ENCODE measurements at places on chromosomes 16 and 17.

GRCh38 chr16:745739-746138, 4.9 kb upstream of the CIAO3 start:
- DNase-seq, result no peak

GRCh38 chr17:15303851-15304250, 37.5 kb downstream of the TEKT3 start:
- DNase-seq, result no peak

GRCh38 chr16:81077076-81077940, at the start of gene C16orf46:
TSS of gene C16orf46 (minus strand) at chr16:81077238. CDS start at chr16:81063955, 13,283 bp downstream.
- peak; percentile 93 for DNase-seq

DNA sequence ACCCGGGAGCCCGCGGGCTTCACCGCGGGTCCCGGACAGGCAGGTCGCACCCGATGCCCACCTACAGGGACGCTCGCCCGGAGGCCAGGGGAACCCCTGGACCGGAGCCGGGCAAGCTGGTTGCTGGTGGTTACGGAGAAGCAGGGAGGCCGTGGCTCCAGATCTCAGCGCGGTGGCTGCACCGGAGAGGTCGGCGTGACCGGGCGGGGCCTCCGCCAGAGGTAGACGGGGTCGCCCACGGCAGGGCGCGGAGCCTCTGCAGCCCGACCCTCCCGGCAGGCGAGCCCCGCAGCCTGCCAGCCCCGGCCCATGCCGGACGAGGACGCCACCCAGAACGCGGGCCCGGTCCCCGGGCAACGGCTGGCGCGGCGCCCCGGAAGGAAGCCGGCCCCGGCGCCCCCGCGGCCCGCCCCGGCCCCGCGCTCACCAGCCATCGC, 341 bp downstream of the PCYT2 start:
- DNase-seq, result no peak

GRCh38 chr17:33352526-33352925, 59.4 kb upstream of the ASIC2 start:
- DNase-seq, result no peak

DNA sequence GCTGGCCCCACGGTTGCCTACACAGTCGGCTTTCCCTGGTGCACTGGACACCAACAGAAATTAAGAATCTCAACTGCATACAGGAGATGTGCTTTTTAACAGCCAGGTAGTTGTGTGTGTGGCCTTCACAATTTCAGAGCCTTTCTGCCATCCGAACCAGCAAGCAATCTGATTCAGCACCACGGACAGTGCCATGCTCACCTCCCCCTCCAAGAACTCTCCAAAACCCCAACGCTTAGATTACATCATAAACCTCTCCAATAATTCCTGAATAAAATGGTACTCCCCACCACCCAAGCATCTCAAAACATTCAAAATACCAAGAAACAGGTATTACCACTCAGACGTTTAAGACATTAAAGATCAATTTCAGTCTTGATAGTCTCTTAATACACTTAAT, 31.8 kb downstream of the USP7 start:
- DNase-seq, result no peak

- no peak for DNase-seq
These were observed 73.7 kb downstream of the ITFG1 start for GRCh38 chr16:47387026-47387734.

DNA sequence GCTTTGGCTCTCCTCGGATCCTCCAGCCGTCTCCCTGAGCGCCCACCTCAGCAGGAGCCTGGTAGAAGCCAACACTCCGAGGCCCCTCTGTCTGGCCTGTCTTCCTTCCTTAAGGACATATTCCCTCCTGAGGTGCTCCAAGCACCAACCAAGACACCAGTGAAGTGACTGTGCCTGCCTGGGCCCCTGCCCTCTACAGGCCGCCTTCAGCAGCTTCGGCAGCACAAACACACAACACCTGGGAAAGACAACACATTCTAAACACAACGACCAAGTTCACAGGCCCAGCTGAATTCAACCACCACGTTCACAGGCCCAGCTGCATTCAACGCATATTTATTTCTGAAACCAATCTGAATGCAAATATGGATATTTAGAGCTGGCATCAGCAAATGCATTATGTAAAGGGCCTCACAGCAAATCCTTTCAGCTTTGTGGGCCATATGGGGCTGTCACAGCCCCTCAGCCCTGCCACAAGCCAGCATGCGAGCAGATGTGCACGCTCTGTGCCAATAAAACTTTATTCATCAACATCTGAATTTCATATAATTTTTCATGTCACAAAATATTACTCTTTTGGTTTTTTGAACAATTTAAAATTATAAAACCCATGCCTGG, 12.2 kb downstream of the GALNS start:
- no peak for DNase-seq

DNA sequence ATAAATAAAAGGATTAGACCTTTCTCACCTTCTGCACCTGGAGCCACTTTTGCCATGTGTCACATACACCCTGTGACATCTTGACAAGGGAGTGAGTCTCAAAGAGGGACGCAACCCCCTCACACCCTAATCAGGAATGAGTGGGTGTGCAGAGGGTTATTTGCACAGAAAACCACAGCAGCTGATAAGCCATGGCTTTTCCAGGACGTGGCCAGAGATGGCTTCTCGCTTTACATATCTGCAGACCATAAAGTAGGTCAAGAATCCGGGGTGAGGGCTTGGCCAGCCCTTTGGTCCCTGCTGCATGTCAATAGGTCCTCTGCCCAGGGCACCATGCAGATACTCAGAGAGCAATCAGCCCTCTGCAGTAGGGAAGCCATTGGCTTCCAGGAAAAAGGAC, 2.4 kb upstream of the CD300LF start:
- no peak for DNase-seq

DNA sequence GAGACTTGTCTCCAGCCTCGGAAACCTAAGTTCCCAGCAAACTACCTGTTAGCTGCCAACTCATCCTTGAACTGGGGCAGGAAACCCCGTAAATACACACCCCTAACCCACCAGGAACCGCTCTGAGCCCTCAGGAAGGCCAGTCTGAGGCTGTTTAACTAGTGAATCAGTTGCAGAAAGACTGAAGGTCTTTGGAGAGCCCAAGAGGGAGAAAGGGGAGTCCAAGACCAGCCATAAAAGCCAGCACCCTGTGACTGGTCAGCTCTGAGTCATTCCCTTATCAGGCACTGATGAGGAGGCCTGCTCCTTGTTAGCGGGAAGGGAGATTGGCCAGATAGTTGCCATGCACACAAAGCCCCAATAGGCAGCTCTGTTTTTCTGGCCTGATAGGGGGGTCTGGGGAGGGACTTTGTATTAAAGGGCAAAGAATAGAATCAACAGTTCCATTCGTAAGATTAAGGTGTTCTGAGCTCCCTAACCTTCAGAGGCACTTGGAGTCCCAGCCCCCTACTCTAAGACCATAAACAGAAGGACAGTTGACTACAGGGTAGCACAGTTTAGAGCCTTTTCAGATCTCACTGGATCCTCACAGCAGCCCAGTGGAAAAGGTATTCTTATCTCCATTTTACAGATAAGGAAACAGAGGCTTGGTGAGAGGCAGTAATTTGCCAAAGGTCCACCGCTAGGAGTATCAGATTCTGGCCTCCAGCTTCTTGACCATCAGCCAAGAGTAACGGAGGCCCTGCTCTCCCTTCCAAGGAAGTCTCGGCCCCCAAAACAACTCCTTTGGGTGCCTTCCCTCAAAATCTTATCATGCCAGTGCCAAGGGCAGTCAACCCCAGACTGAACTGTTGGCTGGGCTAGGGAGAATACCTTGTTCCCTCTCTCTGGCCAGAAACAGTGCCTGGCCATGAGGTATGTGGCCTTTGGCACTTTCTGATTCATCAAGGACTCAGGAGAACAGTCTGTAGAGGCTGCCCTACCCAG, 2.2 kb upstream of the KRT19 start:
- no peak for DNase-seq

GRCh38 chr16:72889616-72890582, 158.0 kb downstream of the ZFHX3 start:
- DNase-seq, result no peak

GRCh38 chr16:54411544-54411943, 125.0 kb upstream of the IRX3 start:
- DNase-seq, result no peak

GRCh38 chr17:39213852-39214251, 11.9 kb downstream of the STAC2 start:
- no peak for DNase-seq

DNA sequence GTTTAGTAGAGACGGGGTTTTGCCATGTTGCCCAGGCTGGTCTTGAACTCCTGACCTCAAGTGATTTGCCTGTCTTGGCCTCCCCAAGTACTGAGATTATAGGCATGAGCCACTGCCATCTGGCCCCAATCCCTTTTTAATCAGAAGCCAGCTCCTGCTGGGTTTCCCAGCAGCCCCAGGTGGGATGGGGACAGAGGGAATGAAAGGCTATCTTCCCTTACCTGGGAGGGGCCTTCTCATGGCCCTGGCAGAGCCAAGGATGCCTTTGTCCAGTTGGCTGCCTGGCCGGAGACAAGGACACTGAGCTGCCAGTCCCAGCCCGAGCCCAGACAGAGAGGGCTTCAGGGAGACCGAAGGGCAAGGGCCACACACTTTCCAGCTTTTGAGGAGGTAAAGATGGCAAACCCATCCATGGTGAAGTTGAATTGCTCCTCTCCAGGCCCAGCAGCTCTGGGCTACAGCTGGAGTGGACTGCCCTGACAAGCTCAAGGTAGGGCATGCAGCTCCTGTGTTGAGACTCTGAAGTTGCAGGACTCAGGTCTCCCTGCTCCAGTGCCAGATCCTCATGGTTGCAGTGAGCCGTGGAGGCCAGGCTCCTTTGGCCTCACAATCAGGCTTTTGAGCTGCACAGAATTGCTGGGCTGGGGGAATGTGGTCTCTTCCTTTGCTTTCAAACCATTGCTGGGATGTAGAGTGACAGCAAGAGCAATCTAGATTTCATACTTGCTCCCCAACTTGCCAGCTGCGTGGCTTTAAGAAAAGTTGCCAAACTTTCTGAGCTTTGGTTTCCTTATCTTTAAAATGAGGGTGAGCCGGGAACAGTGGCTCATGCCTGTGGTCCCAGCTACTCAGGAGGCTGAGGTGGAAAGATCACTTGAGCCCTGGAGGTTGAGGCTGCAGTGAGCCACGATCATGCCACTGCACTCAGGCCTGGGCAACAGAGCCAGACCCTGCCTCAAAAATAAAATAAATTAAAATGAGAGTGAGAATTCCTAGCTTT, 44.5 kb upstream of the IL34 start:
- no peak for DNase-seq

- no peak for DNase-seq
These were observed 13.2 kb downstream of the IGFBP4 start for GRCh38 chr17:40456396-40456951.

GRCh38 chr17:55420067-55420775, 1.4 kb downstream of the MMD start:
- DNase-seq, result no peak

DNA sequence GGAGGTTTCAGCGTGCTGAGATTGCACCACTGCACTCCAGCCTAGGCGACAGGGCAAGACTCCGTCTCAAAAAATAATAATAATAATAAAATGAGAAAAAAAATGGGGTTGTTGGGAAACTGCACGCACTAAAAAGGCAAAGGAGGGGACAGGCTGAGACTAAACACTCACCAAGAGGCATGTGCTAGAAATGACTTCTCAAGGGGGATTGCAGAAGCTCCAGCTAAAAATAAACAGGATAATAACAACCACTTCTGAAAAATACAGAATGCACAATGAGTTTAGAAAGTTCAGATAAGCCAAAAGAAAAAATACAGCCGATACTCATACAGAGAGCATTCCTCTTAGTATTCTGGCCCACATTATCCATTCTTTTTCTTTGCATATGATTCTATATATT, 15.1 kb upstream of the TIMP2 start:
- no peak for DNase-seq

DNA sequence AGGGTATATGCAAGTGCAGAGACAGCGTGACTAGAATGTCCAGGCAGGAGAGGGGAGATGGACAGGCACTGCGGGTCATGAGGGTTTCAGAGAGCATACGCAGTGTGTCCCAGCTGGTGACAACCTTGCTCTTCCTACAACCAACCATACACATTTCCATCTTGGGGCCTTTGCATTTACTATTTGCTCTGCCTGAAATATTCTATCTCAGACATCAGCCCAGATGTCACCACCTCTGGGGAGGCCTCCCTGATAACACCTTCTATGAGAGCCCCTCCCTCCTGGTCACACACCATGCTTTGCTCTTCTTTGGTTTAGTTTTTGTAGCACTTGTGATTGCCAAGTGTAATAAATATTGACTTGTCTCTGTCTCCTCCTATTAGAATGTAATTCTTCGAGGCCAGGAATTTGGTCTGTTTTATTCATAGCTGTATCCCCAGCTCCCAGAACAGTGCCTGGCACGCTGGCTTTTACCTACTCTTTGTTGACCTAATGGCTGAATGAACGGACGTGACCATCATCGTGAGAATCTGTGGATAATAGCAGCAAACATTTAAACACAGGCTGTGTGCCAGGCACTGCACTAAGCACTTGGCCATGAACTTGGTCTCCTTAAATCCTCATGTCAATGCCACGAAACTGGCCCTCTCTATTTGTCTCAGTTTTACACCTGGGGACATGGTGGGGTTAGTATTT, 51.9 kb downstream of the PLCG2 start:
- no peak for DNase-seq

- DNase-seq, result no peak
These were observed 36.1 kb upstream of the ATP2C2 start for GRCh38 chr16:84331998-84332780.

GRCh38 chr17:51833045-51833444, 325.5 kb downstream of the CA10 start:
- DNase-seq, result no peak

GRCh38 chr16:57785385-57785784, 16.9 kb downstream of the KIFC3 start:
- DNase-seq, result no peak

DNA sequence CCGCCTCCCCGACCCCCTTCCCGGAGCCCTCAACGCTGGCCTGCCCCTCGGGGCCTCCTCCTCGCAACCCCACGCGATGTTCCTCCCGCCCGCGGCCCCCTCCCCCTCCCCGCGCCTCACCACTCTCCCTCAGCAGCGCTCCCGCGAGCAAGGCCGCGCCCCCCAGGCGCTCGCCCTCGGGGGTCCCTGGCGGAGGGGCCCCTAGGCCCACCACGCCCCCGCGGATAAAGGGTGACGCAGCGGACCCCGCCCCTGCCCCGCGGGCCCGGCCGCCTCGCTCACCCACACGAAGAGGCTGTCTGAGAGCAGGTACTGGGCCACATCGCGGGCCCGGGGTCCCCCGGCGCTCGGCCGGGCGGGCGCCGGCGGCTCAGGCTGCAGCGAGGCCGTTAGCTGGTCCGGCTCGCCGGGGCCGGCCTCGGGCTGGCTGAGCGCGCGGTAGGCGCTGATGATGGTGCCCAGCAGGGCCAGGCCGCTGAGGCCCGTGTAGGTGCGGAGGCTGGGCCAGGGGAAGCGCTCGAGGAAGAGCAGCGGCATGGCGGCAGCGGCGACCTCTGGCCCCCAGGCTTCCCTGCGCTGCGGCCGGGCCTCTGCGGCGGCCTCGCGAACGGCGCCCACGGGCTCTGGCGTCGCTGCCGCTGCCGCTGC, 430 bp downstream of the AMFR start:
- peak; percentile 21 for DNase-seq

GRCh38 chr16:2858245-2859025, 465 bp upstream of the PRSS22 start:
- DNase-seq, result no peak

GRCh38 chr17:57644326-57644725, 100.8 kb downstream of the CCDC182 start:
- no peak for DNase-seq

All from stimulated activated CD8-positive, alpha-beta memory T cell treated with anti-CD3 and anti-CD28 coated beads, Interleukin-2, amount 100 ng/mL, for 48 hours (primary cell).